ENCODE measurements at places on chromosomes 3 and 15.

DNA sequence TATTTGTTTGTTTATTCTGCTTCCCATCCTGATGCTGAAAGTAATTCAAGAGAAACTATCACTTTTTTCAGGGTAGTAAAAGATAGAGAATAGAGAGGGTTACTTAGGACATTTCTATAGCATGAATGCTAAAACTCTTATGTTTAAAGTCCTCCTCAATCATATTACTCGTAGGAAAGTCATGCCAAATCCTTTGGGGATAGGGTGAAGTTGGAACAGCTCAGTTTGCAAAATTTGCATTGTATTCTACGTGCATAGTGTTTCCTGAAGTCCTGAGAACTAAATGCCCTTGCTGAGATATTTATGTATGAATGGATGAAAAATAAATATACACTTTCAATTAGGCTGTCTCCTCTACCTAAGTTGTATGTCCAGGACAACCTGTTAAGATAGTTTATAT, 14.6 kb downstream of the PLSCR5 start:
- no peak for DNase-seq

DNA sequence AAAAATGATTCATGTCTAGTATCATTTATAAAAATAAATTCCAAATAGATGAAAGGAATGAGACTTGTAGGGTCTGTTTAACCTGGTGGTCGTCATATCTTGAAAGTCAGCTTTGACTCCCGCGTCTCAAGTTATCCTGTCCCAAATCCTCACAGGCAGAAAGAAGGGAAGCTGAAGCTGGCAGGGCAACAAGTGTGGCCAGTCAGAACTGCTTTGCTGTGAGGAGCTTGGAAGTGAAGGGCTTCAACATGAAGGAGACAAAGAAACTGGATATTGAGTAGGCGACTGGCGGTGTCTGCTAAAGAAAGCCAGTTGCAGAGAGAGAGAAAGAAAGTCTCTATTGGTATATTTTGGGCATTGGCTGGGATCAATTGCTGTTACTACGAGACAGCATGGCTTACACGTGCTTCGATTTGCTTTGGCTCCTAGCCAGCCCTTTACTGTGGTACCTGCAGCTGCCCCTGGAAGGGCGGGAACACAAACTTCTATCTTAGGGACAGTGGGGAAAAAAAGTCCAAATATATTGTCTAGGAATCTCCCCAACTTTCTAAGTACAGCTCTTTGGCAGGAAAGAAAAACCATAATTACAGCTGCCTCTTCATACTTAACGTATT, 107.2 kb downstream of the CHST2 start:
- no peak for DNase-seq

DNA sequence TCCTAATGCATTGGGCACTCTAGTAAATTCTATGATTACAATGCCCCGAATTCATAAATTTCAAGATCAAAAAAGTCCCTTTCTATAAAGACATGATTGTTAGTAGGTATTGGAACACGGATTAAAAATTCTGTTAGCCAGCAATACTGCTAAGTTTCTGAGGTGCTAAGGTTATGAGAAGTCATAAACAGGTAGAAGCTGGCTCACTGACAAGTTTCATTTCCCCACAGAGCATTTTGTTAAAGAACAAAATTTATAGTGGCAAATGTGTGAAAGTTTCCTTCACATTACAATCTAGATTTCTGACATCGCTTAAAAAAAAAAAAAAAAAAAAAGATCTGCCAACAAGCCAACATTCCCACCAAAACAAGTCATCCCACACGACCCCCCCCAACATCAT, 12.4 kb upstream of the MAN2C1 start:
- DNase-seq: no peak

DNA sequence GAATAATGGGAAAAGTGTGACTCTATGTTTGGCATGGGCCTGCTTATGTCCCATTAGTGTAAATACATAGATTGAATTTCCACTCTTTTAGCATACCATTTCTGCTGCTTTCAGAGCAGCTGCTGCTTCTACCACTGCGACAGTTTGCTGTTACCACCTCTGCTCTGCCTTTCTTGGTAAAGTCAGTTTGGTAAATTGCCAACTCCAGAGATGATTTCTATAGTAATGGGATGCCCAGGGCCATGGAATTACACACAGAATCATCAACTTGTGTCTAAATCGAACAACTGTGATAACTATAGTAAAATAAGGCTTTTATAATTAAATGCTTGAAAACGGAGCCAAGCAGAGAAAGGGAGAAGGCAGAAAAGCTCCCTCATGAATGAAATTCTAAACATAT, 168.4 kb upstream of the VEPH1 start:
- no peak for DNase-seq

DNA sequence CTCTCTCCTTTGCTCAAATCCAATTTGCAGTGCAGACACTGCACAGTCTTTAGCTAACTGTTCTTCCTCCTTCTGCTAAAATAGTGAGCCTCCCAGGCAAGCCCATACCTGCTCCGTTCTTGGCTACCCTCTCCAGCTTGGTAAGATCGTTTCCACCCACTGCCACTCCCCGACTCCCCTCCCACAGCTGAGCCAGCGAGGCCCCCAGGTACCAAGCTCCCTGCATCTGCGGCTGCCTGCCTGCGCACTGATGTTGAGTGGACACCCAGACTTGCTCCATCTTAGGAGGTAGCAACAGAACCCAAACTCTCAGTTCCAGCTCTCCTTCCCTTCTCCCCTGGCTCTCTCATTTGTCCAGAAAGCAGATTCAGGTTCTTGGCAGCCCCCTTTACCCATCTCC, 7.9 kb upstream of the TNK2 start:
- DNase-seq: no peak

GRCh38 chr15:91456251-91456718, 356.2 kb downstream of the SV2B start:
- DNase-seq: peak; percentile 99

DNA sequence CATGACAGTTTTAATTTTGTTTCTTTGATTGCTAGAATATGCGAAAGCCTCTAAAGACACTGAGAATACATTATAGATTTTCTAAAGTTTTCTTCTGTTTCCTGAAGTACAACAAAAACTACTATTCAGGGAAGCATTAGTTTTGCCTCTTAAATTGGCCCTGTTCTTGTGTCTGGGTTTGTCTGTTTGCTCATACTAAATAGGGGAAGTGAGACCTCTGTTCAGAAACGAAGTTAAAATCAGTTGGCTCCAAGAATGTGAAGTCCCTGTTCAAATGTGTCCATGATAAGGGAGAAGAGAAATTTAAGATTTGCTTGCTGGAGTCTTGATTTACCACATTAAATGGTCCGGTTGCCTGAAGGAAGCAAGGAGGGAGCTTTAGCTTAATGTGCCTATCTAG, 327.3 kb upstream of the GBE1 start:
- no peak for DNase-seq

DNA sequence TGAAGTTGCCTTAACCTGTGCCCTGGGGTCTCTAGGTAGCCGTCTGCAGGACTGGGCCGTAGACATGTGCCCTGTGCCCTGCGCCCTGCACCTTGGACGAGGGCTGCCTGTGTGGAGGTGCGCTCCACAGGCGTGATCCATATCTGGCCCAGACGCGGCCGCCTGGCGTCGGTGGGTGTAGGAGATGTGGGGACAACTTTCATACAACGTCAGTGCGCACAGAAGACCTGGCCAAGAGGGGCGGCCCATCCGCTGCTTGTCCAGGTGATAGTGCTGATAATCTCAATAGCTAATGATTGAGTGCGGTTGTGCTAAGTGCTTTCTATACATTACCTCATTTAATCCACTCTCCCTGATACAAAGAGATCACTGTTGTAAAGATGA, 665 bp upstream of the RASGRP1 start:
- no peak for DNase-seq

DNA sequence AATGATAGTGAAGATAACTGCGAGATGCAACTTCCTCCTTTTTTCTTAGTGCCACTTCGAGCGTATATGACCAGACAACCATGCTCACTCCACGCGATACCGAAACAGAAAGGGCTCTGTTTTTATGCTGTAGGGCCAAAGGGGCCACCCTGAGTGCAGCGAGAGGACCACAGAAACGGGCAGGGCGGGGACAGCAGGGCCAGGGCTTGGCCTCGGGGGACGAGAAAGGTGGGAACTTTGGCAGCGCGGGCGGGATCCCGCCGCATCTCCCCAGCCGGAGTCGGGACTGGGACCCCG, 483 bp downstream of the VPS13C start:
- DNase-seq: no peak

- no peak for DNase-seq
Measured at GRCh38 chr3:66099541-66100065, 60.9 kb upstream of the MAGI1 start.

DNA sequence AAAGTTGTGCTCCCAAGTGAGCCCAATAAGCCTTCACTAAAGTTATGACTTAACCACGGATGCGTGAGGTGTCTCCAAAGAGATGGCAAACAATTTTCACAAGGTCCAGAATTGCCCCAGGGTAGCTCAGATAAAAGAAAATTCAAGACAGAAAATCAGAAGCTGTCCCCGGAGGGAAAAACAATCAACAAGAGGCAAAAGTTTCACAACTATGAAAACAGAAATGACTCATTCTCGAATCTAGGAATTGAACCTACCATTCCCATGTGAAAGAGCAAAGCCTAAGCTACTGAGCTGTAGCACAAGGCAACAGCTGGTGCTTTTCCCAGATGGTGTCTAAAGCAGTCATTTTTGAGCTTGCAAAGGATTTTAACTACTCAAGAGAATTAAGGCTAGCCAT, 33.5 kb upstream of the MKRN3 start:
- DNase-seq: no peak

- DNase-seq: no peak
Measured at GRCh38 chr3:100029689-100030088, 84.6 kb downstream of the FILIP1L start.

GRCh38 chr3:191398607-191399006, 62.4 kb upstream of the PYDC2 start:
- no peak for DNase-seq

GRCh38 chr15:95292785-95293450, 1037.6 kb upstream of the NR2F2 start:
- no peak for DNase-seq

- peak; percentile 40 for DNase-seq
Measured at GRCh38 chr15:92140796-92141195, 252.9 kb upstream of the ST8SIA2 start.

DNA sequence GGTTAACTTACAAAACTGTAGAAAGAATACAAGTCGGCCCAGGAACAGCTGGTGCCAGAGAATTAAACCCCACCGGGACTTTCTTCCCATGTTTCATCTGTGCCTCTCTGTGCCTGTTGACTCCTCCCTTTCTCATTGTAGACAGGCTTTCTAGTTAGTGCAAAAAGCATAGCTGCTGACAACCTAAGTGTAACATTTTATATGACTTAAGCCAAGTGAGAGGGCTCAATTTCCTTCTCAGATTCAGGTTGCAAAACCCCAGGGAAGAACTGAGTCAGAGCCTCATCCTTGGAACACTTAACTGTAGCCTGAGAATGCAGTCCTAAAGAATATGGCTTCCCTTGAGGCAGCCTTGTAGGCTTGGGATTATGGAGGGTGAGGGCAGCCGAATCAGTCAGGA, 302.5 kb upstream of the AZI2 start:
- DNase-seq: no peak

DNA sequence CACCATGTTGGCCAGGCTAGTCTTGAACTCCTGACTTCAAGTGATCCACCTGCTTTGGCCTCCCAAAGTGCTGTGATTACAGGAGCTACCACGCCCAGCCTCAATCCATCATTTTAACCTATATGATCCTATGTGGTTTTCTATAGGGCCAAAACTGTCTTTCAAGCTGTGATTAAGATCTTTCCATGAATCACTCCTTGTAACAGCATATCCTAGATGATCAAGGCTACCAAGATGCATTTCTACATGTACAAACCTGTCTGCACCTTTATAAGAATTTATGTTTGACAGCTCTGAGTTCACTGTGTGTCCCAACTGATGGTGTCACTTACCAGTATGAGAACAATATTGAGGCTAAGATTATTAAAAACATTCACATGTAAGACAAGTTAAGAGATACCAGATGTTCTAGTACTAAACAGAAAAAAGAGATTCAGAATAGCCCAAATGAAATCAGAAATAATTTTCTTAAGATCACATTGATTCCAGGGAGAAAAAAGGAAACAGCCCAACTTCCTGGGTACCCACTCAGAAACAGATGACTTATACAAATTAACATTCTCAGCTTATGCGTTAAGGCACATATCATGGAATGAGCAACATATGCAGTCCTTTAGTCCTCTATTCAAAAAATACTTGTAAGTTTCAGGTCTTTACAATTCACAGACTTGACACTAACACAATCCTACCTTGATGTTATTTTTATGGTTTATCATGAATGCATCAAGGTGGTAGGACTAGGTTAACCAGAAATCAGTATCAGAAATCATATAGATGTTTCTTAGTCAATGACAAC, 24.8 kb upstream of the PPIB start:
- DNase-seq: peak; percentile 91

DNA sequence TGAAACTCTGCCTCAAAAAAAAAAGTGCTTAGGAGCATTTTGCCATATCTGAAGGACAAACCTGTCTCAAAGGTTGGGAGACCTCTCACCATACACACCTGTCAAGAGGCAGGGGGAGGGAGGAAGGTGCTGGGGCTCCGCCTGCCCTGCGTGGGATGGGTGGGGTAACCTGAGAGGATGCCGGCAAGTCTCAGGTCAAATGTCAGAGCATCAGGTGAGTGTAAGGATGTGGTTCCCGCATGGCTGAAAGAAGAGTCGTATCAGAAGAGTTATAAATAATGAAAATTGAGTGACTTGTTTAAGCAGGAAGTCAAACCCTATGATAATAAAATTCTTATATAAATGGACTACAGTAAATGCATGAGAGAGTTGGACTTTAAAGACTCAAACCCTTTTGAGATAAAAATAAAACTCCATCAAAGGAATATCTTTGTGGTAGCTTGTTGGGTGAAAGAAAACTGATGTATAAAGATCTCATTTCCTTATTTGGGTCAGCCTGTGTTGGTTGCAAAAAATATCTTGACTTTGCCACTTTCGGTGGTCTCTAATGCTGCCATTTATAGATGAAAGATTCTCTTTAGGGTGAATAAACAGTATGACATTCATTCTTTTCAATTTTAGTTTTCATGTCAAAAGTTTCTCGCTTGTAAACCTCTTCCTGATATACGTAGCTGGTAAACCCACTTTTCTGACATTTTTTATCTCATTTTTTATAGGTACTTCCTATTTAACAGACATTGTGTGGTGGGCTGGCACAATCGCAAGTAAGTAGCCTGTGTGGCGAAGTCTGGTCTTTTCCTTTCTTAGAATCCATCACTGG, 23.8 kb downstream of the NIPA1 start:
- DNase-seq: no peak

- DNase-seq: no peak
Measured at GRCh38 chr3:169400874-169401273, 262.6 kb downstream of the MECOM start.

DNA sequence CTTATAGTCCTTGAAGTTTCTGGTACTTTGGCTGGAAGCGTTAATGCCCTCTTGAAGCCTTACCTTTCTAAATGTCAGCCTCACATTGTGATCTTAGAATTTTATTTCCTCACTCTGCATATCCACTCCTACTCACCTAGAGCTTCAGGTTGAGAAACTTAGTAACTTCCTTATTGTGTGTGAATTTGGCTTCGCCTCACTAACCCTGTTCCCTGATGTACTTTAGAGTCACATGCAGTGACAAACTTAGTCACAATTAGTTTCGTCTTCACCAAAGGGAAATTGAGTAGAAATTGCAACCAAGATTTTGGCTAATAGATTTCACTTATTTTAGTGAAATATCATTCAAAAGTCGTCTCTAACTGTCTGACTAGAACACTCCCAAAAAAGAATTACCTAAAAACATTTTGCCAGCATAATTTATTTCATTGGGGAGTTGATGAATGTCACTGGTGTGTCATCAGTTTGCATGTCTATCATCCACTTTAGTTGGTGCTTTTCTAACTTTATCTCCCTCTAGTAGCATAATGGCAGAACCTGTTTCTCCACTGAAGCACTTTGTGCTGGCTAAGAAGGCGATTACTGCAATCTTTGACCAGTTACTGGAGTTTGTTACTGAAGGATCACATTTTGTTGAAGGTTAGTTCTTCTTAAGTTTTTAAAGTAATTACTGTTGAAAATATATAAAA, 960 bp downstream of the MFN1 start:
- DNase-seq: peak; percentile 8
